Activated T-cell treated with anti-CD3 and anti-CD28 coated beads, Interleukin-2, amount 50 U/mL, for 72 hours (primary cell): ENCODE measurements at places on chromosomes 12 and 14. TPM values are rescaled to one million over a fixed set of nuclear protein-coding genes. Genes with fewer than 3 reads are reported as not detected.

GRCh38 chr14:45721472-45721871, 468.5 kb upstream of the MIS18BP1 start:
- no peaks in the 10 kb centered on the region for H3K4me1 ChIP-seq
- H3K27ac ChIP-seq: no peak overlapping the region
- H3K36me3 ChIP-seq: no peaks in the 10 kb centered on the region
- DNase-seq: no peak

EEA1 gene
- total RNA-seq: 17.6 TPM

- H3K27ac ChIP-seq: no peak overlapping the region
- DNase-seq: no peak
- H3K27me3 ChIP-seq: peaks cover 13% of the 10 kb centered on the region
These were observed 41.3 kb downstream of the MSRB3 start for GRCh38 chr12:65319688-65320200.

GPR162 gene
- 0.93 TPM for total RNA-seq

DNA sequence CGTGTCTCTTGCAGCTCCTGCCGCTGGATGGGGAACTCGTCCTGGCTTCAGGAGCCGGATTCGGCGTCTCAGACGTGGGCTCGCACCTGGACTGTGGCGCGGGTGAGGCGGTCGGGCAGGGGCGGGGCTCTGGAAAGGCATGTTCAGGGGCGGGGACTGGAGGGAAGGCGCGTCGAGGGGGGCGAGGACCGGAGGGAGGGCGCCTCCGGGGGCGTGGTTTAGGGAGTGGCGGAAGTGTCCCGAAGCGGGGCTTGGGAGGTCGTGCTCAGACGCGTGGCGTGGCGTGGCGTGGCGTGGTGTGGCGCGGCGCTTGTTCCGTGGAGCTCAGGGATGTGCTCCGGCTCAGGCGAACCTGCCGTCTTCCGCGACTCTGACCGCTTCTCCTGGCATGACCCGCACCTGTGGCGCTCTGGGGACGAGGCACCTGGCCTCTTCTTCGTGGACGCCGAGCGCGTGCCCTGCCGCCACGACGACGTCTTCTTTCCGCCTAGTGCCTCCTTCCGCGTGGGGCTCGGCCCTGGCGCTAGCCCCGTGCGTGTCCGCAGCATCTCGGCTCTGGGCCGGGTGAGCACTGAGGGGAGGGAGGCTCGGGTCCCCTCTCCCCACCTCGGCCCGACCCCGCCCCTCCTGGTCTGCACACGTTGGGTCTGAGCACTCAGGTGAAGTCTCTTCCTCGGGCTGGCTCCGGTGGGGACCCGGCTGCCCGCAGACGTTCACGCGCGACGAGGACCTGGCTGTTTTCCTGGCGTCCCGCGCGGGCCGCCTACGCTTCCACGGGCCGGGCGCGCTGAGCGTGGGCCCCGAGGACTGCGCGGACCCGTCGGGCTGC, 6.2 kb downstream of the AMN start:
- peaks cover 30% of the 10 kb centered on the region for H3K27me3 ChIP-seq

OR4K2 gene
- not detected for total RNA-seq

DNA sequence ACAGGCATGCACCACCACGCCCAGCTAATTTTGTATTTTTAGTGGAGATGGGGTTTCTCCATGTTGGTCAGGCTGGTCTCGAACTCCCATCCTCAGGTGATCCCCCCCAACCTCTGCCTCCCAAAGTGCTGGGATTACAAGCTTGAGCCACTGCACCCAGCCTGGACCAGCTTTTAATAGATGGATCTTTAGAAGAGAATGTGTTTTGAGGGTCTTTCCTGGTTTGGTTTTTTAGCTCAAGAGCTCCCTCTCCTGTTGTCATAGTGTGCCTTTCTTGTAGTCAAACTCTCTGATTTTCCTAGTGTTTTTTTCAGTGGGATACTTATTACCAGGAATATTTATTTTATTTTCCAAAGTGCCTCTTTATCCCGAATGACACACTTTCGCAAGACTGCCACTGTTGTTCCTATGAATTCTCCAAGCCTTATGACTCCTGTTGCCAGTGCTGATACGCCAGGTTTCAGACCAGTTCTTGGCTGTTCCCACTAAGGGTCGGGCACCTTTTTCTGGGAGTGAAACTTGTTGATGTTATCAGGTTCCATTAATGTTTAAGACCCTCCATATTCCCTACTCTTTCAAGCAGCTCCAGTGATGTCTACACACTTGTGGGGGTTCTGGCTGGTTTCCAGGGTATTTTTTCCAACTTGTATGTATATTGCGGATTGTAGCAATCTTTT, 31.5 kb upstream of the LIMA1 start:
- DNase-seq: no peak
- peaks cover 11% of the 10 kb centered on the region for H3K4me1 ChIP-seq
- H3K36me3 ChIP-seq: no peaks in the 10 kb centered on the region
- H3K27ac ChIP-seq: no peak overlapping the region
- H3K27me3 ChIP-seq: no peaks in the 10 kb centered on the region
- H3K4me3 ChIP-seq: no peak overlapping the region

MTA1 gene
- total RNA-seq: 140 TPM

DNA sequence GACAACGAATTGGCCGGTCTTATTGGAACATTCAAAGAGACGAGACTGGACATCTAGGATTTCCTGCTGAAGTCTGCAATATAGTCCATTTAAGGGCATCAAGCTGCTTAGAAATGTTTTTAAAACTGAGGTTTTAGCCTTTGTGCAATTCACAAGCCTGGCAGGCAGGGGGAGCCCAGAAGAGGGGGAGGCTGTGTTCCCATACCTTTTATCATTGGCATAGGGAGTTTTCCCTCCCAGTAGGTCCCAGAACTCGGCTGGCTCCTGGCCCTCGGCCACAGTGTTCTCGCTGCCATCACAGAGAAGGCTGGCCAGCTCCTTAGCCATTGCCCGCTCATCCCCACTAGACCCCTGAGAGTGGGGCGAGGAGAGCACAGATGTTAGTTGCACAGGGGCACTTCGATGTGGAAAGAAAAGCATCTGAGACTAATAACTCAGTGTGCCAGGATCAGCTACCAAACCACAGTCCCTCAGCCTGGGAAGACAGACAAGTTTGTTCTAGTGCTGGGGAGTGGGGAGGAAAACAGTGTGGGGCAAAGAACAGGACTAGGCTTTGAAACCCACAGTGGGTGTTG, 15.1 kb downstream of the AVIL start:
- H3K36me3 ChIP-seq: peaks cover 13% of the 10 kb centered on the region
- DNase-seq: peak; percentile 15
- no peaks in the 10 kb centered on the region for H3K4me1 ChIP-seq
- H3K27ac ChIP-seq: no peak overlapping the region
- no peak overlapping the region for H3K4me3 ChIP-seq
- no peaks in the 10 kb centered on the region for H3K27me3 ChIP-seq

BMP4 gene
- not detected for total RNA-seq

- H3K27ac ChIP-seq: no peak overlapping the region
- no peak for DNase-seq
- no peaks in the 10 kb centered on the region for H3K4me1 ChIP-seq
- no peak overlapping the region for H3K4me3 ChIP-seq
- peaks cover 49% of the 10 kb centered on the region for H3K27me3 ChIP-seq
These were observed 46.8 kb upstream of the CISTR start for GRCh38 chr12:53798575-53798974.
